Fibroblast of lung (primary cell): ENCODE measurements at places on chromosomes 3 and 15.

GRCh38 chr3:178152031-178152806 is 384.0 kb upstream of the KCNMB2 start:
- peak; percentile 43 for DNase-seq

DNA sequence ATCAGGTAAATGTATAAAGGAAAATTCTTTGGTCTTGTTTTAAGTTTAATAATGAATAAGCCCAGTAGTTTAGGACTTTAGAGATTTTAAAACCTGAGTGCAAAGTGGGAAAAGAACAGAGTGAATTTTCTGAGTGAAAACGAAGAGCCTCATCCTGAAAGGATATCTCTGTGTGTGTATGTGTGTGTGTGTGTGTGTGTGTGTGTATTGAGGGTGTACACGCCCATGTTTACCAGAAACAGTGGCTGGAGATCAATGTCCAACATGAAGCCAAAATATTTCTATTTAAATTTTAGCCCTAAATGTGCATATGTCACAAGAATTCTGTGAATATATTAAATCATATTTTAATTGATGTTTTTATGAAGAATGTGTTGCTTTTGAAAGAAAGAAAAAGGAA is 549.9 kb downstream of the CADM2 start:
- no peak for DNase-seq

DNA sequence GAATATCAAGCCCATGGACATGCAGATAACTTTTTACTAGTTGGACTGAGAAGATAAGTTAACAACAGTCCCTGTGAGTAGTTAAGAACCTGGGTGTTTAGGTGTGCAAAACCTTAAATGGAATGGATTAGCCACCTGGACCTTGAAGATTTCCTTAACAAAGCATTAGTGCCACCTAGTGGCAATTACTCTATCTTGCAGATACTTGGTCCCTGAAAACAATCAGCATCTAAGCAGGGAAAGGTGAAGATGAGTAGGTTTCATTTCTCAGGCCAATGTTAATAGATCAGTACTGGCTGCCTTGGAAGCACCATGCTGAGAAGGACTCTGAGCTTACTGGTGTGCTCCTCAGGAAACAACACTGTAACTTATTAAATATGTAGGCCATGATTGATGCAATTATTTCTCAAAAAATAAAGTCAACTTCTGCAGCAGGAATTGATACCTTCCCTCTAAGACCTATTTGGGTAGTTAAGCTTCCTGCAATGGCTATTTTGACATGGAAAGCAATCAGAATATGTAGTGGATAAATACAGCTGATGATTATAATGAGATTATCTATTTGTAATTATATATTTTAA is 329.4 kb downstream of the TBC1D5 start:
- DNase-seq: peak; percentile 69

DNA sequence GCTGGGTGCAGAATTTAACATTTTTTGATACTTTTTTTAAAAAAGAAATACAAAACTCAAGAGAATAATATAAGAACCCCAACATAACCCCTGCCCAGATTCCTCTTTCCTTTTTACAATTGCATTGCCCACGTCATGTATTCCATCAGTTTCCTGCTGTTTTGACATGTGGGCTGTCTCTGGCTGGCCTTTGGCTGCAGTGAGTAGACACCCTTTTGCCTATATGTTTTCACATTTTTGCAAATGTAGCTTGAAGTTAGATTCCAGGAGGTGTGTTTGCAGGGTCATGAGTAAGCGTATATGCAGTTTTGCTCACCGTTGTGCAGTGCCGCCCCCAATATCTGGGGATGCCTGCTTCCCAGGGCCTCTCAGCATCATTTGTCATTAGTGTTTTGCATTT is 28.0 kb upstream of the ATP10A start:
- peak; percentile 35 for DNase-seq

DNA sequence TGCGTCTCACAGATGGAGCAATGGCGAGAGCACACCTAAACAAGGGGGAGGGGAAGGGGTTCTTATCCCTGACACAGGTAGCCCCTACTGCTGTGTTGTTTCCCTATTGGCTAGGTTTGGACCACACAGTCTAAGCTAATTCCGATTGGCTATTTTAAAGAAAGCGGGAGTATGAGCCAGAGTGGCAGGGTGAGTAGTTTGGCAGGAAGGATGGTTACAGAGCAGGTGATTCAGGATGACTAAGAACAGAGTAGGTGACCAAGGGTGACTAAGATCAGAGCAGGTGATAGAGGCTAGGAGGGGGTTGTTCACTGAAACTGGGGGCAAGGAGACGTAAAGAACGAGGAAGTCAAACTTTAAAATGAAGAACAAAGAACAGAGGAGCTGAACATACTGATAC is 511.8 kb downstream of the EDEM1 start:
- no peak for DNase-seq

- DNase-seq: peak; percentile 6
These were observed 276.7 kb upstream of the RARB start for GRCh38 chr3:25151281-25151902.

GRCh38 chr15:24039683-24040082 is 352.6 kb upstream of the NDN start:
- no peak for DNase-seq

- no peak for DNase-seq
These were observed 26.7 kb downstream of the TKT start for GRCh38 chr3:53229171-53229570.

GRCh38 chr3:74491874-74492273 is 122.6 kb downstream of the CNTN3 start:
- DNase-seq: no peak

DNA sequence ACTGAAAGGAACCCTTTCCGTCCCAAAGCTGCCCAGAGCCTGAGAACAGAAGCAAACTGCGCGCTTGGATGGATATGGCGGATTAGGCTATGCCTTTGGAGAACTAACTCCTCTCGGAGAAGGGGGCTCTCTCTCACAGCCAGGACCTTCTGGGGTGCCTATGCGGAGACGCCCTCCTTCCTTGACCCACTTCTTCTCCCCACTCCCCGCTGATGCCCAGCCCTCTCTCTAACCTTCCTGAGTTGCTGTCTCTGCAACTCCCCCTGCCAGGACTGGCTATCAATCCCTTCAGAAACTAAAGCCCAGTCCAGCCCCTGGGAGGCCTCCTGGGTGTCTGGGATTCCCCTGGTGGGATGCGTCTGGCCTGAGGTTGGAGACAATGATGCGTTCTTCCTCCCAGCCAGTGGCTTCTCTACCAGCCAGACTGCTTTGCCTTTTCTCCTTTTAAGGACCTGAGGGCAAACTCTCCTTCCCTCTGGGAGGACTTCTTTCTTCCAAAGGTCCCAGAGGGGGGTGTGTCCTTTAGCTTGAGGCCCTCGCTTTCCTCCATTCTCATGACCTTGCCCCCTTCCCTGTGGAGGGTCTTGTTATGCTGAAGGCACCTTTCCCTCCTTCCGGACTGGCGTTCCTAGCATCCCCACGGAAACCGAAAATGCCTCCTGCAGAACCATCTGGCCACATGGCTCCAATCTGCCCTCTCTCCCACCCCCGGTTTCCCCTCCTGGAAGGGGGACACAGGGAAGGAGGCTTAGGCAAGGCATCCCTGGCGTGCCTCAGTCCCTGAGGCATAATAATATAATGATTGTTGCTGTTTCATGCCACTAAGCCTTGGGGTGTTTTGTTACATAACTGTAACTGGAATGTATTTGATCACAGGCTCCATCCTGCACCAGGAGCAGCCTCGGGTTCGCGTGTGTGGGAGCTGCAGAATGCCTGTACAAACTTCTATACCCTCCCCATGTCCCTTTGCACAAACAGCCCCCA is 63.4 kb upstream of the C15orf39 start:
- peak; percentile 16 for DNase-seq

- DNase-seq: peak; percentile 86
These were observed 2.0 kb downstream of the WNT5A start for GRCh38 chr3:55484801-55485791.

DNA sequence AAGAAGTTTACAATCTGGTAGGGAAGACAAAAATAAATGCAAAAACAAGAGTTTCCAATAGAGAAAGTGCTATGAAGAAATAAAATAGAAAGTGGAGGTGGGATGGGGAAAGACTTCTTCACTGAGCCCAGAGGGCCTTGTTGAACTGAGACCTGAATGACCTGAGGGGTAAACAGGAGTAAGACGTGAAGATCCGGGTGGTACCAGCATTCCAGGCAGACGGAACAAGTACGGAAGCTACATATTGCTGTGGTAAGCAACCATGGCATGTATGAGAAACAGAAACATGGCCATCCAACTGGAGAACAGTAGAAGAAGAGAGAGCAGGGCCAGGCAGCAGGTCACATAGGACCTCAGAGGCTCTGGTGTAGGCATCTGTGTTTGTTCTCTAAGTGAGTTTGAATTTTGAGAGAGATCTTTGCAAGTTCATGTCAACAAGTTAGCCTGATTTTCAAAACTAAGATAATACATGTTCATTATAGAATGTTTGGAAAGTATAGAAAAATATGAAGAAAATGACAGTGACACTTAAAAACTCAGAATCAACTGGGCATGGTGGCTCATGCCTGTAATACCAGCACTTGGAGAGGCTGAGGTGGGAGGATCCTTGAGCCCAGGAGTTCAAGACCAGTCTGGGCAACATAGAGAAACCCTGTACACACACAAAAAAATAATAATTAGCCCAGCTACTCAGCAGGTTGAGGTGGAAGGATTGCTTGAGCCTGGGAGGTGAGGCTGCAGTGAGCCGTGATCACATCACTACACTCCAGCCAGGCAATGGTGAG is 64.3 kb downstream of the SLC49A4 start:
- no peak for DNase-seq

- peak; percentile 79 for DNase-seq
These were observed 62.0 kb upstream of the BCL6 start for GRCh38 chr3:187807086-187807862.

- peak; percentile 82 for DNase-seq
These were observed 105.7 kb downstream of the AKAP13 start for GRCh38 chr15:85485956-85486567.

GRCh38 chr3:59542276-59542675 is 492.5 kb upstream of the CFAP20DC start:
- no peak for DNase-seq

DNA sequence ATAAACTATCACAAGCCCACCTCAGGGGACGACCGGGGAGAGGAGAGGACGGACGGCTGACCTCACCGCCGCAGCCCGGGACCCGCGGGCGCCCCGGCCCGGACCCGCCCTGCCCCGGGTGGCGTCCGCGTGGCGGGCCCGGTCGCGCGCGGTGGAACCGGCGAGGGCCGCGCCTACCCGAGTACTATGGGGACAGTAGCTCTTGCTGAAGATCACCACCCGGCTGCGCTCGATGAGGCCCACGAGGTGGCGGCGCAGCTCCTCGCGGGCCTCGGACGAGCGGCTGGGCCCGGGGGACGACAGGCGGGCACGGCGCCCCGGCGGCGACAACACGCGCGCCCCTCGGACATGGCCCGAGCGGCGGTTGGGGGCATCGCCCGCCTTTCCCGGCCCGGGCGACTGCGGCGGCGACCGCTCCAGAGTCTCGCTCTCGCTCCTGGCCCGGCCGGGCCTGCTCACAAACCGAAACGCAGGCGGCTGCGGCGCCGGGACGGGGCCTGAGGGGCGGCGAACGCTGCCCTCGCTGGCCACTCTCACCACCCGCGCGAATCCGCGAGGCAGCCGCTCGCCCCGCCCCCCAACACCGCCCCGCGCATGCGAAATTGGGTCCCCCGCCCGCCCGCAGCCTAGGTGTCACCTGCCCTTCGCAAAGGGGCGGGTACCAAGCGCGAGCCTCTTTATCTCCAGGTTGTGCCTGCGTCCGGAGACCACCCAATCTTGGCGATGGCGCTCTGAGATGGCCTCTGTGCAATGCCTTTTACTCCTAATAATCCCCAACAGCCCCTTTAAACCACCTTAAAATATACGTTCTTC is at the start of gene TXNRD3:
Gene TXNRD3 (minus strand): TSS at position 554 of the 813 bp plus-strand sequence.
- peak; percentile 67 for DNase-seq

GRCh38 chr15:44328135-44328534 is 39.6 kb downstream of the GOLM2 start:
- no peak for DNase-seq

DNA sequence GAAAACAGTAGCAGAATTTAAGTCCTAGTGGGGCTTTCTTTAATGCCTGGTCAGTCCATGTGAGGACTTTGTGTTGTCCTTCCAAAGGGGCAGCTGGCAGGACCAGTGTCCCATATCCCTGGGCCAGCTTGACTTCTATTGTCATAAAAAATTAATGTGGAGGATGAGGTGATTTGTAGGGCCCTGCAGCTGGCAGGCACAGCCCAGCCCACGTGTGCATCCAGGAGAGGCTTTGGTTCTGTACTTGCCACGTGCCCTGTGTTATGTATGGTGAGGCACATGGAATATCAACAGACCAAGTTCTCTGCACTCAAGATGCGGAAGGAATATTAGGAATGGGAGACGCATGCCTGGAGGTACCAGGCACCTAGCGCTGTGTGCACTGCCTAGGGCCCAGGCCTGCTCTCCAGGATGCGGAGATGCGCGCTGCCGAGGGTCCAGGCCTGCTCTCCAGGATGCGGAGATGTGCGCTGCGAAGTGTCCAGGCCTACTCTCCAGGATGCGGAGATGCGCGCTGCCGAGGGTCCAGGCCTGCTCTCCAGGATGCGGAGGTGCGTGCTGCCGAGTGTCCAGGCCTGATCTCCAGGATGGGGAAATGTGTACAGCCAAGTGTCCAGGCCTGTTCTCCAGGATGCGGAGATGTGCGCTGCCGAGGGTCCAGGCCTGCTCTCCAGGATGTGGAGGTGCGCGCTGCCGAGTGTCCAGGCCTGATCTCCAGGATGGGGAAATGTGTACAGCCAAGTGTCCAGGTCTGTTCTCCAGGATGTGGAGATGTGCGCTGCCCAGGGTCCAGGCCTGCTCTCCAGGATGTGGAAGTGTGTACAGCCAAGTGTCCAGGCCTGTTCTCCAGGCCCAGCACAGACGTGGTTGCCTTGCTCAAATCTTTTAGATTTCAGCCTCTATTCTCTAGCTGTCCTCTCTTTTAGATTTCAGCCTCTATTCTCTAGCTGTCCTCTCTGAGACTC is 183.3 kb upstream of the ROPN1 start:
- no peak for DNase-seq

DNA sequence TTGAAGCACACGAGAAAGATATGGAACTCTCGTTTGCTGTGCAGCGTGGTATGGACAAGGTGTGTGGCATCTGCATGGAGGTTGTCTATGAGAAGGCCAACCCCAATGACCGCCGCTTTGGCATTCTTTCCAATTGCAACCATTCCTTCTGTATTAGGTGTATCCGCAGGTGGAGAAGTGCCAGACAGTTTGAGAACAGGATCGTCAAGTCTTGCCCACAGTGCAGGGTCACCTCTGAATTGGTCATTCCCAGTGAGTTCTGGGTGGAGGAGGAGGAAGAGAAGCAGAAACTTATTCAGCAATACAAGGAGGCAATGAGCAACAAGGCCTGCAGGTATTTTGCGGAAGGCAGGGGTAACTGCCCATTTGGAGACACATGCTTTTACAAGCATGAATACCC is 1.2 kb downstream of the MKRN3 start:
- no peak for DNase-seq

DNA sequence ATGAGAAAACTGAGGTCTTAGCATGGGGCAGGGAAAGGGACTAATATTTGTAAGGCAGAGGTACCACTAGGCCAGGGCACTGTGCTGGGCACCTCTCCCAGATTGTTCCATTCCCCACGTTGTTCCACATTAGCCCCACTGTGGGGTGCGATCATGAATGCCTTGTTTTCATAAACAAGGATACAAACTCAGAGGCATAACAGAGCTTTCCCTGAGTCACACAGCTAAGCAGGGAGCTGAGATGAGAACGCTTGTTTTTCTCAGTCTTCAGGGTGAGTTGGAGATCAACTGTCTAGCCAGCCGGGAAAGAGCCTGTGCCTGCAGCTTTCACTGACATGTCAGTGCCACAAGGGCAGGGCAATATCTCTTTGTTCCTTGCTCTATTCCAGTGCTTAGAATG is 47.9 kb upstream of the ITGA11 start:
- DNase-seq: peak; percentile 66
